Small intestine (tissue), 16 donors: ENCODE measurements at places on chromosomes 11 and 22.

GRCh38 chr22:23815541-23816155 lies 23.2 kb downstream of the DERL3 start:
- DNase-seq = no peak

DNA sequence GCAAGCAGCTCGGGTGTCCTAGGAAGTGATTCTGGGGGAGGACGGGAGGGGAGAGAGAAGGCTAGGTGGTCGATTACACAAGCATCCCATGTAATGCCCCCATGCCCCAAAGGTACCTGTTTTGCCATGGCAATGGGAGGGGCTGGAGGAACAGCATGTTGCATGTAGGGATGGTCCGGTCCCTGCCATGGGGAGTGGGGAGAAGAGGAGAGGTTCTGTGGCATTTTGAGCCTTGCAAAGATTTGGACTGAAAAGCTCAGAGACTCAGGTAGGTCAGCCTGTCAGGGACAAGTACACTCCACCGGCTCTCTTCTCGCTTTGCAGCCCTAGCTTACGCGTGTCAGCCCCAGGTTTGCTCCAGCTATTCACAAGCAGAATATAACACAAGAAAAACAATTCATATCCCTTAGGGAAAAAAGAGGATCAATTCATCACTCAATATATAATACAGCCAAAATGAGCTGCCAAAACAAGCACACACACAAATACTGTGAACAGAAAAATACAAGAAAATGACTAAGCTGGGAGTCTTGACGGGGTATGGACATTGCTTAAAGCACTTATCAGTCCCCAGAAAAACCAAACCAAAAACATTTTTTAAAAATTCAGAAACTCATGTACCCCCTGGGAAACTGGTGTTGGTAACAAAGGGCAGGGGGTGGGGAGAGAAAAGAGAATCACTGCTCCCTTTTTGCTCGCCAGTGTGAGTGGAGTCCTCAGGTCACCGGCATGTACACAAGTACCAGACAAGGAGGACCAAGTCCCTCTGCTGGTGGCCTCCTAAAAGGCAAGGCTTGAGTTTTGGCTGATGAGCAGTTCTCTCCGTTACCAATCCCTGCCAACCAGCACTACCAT lies 21.6 kb downstream of the APOL5 start:
- DNase-seq = no peak

DNA sequence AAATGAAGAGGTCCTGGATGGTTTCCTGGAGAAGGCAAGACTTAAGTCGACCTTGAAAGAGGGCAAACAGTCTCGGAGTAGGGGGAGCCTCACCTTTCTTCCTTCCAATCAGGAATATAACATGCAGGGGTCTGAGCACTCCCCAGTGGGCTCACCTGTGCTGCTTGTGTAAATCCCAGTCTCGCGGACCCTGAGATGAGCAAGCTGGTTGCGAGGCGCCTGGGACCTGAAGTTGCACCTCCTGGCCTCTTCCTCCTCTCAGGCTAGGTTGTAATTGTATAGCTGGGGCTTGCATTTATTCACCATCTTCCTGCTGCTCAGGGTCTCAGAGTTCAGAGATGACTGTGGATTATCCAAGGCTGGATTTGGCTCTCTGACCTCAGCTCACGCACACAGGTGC lies 7.5 kb upstream of the WBP2NL start:
- DNase-seq = no peak

- DNase-seq = peak; percentile 10
Measured at GRCh38 chr11:122108192-122108799, 7.7 kb downstream of the BLID start.

GRCh38 chr11:64060861-64061444 lies 25.2 kb downstream of the FLRT1 start:
- peak; percentile 68 for DNase-seq

DNA sequence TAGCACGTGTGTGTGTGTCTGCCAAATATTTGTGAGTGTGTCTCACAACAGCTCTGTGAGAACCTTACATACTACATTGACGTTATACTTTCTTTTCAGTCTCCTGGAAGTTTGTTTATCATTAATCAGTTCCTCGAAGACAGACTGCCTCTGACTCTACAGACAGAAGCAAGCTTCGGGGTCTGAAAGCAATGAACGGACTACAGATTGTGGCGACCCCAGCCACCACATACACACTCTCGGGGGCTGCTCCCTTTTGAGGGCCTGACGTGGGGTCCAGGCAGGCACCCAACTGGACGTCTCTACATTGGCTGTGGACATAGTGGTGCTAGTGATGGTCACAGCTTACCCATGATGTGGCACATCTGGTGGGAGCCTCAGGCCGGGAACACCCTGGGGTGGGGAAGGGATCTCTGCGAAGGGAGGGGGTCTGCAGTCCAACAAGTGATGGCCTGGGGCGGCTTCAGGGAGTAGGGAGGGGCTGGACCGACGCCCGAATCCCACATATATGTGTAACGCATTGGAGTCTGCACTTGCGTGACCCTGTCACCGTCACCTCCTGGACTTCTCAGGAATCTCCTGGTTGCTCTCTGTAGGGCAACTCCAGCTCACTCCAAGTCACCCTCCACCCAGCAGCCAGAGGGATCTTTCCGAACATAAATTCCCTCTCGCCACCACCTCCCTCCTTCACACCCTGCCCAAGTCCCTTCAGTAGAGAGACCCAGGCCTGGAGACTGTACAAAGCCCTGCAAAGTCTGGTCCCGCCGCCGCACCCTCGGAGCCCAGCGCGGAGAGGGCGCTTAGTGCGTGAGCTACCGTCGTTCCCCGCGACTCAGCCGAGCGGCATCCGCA lies 30.4 kb upstream of the TRIM29 start:
- DNase-seq = peak; percentile 15

GRCh38 chr22:43304831-43305590 lies 38.2 kb downstream of the SCUBE1 start:
- no peak for DNase-seq

- DNase-seq = peak; percentile 77
Measured at GRCh38 chr11:94832604-94833235, 64.6 kb downstream of the AMOTL1 start.

DNA sequence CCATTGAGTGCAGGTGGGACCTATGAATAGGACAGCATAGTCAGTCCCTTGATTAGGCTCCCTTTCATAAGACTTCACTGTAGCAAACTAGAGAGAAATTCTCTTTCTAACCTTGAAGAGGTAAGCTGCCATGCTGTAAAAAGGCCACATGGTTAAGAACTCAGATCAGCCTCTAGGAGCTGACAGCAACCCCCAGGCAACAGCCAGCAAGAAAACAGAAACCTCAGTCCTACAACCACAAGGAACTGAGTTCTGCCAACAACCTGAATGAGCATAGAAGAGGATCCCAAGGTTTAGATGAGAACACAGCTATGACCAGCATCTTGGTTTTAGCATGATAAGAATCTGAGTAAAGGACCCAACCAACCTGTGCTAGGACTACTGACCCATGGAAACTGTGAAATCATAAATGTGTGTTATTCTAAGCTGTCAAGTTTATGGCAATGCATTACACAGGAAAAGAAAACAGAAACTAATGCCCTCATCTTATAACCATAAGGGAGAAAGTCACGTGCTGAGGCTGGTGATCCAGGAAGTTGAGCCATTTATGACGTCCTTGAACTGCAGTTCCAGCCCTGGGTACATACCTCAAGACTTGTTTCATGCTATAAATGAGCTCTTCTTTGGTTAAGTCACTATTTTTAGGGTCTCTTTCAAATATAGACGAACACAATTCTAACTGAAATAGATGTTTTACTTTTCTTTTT lies 43.3 kb downstream of the RAB38 start:
- DNase-seq = peak; percentile 9

DNA sequence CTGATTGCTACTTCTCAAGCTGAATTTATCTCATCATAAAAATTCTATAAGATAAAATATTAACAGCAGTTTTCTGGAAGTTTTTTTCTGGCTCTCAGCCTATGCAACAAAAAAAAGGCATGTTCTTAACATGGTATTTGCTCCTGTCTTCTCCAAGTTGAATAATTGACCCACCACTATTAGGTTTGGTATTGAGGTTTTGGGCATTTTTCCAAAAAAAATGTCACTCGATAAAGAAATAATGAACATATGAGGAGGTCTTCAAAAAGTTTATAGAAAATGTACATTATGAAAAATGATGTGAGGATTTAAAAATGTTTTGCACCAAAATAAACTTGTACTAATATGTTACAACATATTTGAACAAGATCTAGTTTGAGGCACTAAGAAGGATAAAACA lies 808.6 kb upstream of the RAG2 start:
- no peak for DNase-seq

- peak; percentile 91 for DNase-seq
Measured at GRCh38 chr22:38110863-38111852, 674 bp upstream of the BAIAP2L2 start.

DNA sequence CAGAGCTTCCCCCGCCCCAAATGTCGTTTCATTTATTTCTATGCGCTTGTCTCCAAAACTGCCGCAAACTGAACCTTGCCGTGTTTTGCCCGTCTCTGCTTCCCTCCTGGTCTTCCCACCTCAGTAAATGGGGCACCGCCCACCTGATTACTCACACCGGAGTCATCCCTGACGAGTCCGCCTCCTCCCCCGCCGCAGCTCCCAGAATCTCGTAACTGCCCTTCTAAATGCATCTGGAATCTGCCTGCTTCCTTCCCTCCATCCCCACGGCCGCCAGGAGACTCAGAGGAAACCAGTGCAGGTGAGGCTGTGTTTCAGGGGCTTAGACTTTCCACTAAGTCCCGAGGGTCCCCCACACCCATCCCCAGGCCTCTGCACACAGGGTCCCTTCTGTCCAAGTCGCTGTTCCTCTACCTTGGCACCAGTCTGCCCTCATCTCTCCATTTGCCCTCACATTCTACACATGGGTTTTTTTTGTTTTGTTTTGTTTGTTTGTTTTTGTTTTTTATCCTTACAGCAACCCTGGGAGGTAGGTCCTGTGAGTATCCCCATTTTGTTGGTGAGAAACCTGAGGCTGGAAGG lies 62.6 kb upstream of the PHF21B start:
- DNase-seq = no peak
